Naive thymus-derived CD8-positive, alpha-beta T cell (primary cell): ENCODE measurements at places on chromosomes 5 and 9. TPM values are rescaled to one million over a fixed set of nuclear protein-coding genes. Genes with fewer than 3 reads are reported as not detected.

DNA sequence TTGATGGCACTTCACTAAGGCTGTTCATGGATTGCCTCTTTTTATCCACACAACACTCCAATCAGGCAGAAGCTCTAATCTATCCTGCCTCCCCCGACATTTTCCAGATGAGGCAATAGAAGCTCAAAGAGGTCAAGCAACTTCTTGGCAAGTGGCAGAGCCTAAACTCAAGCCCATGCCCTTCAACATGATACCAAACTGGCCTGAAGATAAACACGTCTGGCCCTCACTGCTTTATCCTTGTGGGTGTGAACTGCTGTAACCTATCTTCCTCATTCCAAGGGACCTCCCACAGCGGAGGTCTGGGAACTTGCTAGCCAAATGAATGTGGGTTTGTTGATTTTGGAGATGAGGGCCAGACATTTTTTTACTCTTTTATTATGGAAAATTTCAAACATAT lies 9.5 kb downstream of the SLC35A4 start:
- H3K36me3 ChIP-seq = no peaks in the 10 kb centered on the region
- H3K4me3 ChIP-seq = no peak overlapping the region
- peak overlapping the region; percentile 10 for H3K27ac ChIP-seq
- peaks cover 9% of the 10 kb centered on the region for H3K4me1 ChIP-seq
- no peak for DNase-seq
- no peaks in the 10 kb centered on the region for H3K27me3 ChIP-seq

DNA sequence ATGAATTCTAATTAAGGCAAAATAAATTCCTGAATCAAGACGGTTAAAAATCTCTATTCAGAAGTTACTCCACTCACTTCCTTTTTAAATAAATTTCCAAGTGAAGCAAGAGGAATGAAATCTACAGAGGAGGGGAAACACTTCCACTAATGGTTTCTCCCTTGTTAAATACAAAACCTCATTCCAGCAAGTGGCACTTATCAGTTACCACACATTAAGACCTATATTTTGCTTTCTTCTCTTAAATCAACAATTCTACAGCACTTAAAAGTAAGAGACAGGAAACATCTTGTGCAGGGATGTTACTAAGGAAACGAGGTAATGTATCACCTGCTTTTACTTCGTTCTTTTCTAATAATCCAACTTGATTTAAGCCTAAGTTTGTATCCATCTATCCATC lies 172.6 kb downstream of the RAPGEF6 start:
- peak overlapping the region; percentile 34 for H3K27ac ChIP-seq
- H3K4me1 ChIP-seq = peaks cover 59% of the 10 kb centered on the region
- H3K4me3 ChIP-seq = no peak overlapping the region

- no peaks in the 10 kb centered on the region for H3K36me3 ChIP-seq
- H3K4me1 ChIP-seq = no peaks in the 10 kb centered on the region
- H3K4me3 ChIP-seq = no peak overlapping the region
- H3K27me3 ChIP-seq = no peaks in the 10 kb centered on the region
- DNase-seq = no peak
These were observed 161.3 kb upstream of the IRX2 start for GRCh38 chr5:2912741-2913140.

DNA sequence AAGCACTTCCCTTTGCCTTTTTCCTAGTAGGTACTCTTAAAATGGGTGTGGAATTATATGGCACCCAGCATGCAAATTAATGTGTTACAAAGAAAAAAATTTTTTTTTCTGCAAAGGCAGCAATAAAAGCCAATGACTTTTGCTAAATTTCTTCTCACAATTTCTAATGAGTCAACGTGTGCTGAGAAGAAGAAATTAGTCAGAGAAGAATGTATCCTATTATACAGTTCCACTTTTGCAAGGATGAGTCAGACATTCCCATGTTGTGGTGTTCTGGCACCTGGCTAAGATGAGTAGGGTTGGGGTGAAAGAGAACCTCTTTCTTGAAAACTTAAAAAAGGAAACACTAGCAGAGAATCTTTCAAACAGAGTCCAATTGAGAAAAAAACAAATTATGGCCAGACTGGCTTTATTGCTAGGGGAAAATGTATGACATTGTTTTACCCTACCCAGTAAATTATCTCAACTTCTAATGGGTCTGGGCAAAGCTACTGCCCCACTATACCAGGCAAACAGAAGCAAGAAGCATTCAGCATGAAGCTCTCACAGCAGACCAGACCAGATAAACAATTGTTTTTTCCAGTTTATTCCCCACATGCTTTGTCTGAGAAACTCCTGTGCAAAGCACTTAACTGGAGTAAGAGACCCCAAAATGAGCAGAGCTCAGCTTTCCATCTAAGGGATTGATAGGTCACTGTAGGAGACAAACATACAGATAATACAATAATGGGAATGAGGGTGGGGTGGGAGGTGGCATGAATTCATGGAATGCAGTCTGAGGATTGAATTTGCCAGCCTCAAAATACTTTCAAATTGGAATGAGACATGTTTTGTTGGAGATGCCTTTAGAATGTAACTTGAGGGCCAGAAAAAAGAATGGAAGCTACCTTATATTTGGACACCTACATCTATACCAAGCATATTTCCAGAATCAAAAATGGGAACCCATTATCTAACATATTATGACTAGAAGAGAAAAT lies 220.8 kb upstream of the RFX3 start:
- H3K27ac ChIP-seq = no peak overlapping the region
- DNase-seq = no peak
- peaks cover 5% of the 10 kb centered on the region for H3K4me1 ChIP-seq
- no peaks in the 10 kb centered on the region for H3K36me3 ChIP-seq

GRCh38 chr5:132298298-132299212 lies 4.4 kb downstream of the SLC22A4 start:
- DNase-seq = no peak
- peaks cover 20% of the 10 kb centered on the region for H3K4me1 ChIP-seq
- no peak overlapping the region for H3K27ac ChIP-seq
- no peak overlapping the region for H3K4me3 ChIP-seq

DNA sequence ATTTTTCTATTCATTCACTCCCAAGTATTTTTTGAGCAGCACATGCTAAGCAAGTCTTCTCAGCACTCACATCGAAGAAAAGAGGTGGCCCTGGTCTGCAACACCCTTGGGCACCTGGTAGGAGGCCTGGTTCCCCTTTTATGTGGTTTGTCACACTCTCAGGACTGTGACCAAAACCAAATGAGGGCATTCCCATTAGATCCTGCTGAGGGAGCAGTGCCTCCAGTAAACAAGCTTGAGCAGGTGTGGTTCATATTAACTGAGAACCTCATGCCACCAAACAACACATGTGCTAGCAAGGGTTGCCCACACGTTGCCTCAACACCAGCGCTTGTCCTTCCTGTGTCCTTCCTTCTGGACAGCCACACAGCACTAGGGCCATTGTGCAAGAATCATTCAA lies 26.9 kb upstream of the SYK start:
- DNase-seq = no peak
- no peak overlapping the region for H3K4me3 ChIP-seq
- peaks cover 41% of the 10 kb centered on the region for H3K4me1 ChIP-seq
- H3K27ac ChIP-seq = no peak overlapping the region

DNA sequence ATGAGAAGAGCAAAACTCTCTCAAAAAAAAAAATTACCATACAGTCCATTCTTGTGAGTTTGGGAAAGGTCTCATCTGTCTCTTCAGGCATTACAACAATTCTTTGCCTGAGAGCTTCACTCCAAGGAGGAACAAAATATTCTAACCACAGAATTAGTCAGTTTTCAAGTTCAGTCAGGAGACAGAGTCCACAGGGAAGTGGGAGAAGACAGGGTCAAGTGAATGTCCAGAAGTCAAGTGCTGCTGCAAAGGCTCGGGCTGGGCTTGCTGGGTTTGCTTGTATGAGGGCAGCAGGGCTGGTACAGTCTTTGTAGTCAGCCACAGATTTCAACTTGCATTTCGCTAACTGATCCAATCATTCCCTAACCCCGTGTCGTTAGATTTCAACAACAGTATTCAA lies 17.6 kb upstream of the HEXB start:
- no peak overlapping the region for H3K4me3 ChIP-seq
- peaks cover 8% of the 10 kb centered on the region for H3K27me3 ChIP-seq
- no peak for DNase-seq
- H3K4me1 ChIP-seq = no peaks in the 10 kb centered on the region
- no peaks in the 10 kb centered on the region for H3K36me3 ChIP-seq
- H3K27ac ChIP-seq = no peak overlapping the region

DNA sequence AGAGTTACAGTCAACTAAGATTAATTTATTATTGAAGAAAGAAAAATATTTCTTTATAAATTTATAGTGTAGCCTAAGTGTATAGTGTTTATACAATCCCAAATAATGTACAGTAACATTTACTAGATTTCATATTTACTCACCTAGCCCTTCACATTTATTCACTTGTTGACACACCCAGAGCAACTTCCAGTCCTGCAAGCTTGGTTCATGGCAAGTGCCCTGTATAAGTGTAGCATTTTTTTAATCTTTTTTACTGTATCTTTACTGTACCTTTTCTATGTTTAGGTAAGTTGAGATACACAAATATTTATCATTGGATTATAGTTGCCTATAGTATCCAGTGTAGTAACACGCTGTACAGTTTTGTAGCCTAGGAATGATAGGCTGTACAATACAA lies 119.9 kb downstream of the SPATA31D1 start:
- DNase-seq = no peak
- no peaks in the 10 kb centered on the region for H3K4me1 ChIP-seq
- H3K4me3 ChIP-seq = no peak overlapping the region
- peaks cover 2% of the 10 kb centered on the region for H3K27me3 ChIP-seq
- no peaks in the 10 kb centered on the region for H3K36me3 ChIP-seq

GRCh38 chr5:33120671-33121070 lies 320.1 kb upstream of the TARS1 start:
- no peaks in the 10 kb centered on the region for H3K27me3 ChIP-seq
- no peak overlapping the region for H3K27ac ChIP-seq
- DNase-seq = no peak
- peaks cover 9% of the 10 kb centered on the region for H3K36me3 ChIP-seq
- H3K4me3 ChIP-seq = no peak overlapping the region
- no peaks in the 10 kb centered on the region for H3K4me1 ChIP-seq

GRCh38 chr9:16071400-16071799 lies 518.6 kb downstream of the CCDC171 start:
- DNase-seq = no peak
- peaks cover 3% of the 10 kb centered on the region for H3K36me3 ChIP-seq
- H3K27ac ChIP-seq = no peak overlapping the region
- no peak overlapping the region for H3K4me3 ChIP-seq

DNA sequence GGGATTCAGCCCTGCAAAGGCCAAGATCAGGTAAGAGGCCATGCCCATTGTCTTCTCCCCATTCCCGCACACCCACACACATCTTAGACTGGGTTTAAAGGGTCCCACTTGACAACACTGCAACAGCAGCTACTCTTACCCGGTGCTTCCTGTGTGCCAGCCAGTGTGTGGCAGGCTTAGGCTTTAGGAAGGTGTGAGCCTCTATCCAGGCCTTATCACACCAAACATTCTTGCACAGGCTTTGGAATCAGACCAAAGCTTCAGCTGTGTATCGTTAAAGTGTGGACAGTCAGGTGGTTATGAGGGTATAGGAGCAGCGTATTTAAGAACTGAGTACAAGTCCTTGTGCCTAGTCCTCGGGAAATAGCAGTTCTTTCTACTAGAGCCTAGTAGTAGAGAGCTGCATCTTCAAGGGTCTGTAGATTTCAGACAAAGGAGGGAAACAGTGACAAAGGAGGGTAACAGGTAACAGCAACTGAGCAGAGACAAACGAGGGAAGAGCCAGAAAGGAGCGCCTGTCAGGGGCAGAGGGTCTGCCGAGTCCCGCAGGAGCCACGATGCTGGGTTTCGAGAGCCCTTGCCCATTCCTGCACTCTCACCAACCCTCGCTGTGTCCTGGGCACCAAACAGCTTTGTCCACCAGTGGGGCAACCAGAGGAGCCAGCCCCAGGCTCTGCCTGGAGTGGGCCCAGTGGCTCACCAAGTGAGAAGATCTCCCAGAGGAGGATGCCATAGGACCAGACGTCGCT lies 30.9 kb downstream of the CSF1R start:
- H3K4me3 ChIP-seq = no peak overlapping the region
- no peaks in the 10 kb centered on the region for H3K27me3 ChIP-seq
- DNase-seq = no peak
- H3K27ac ChIP-seq = no peak overlapping the region

DNA sequence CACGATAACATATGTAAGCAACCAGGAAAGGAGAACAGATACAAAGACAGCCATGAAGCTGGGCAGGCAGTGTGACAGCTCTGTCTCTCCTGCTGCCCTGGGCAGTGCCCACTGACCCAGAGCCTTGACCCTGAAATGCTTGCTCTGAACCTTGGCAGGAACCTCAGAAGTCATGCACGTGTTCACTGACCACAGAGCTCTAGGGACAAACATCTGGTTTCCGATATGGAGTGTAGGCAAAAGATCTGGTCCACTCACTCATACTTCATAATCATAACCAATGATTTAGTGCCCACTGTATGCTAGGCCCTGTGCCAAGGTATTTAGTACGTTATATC lies 102.6 kb downstream of the FSTL4 start:
- H3K27ac ChIP-seq = no peak overlapping the region
- peaks cover 22% of the 10 kb centered on the region for H3K27me3 ChIP-seq
- H3K36me3 ChIP-seq = no peaks in the 10 kb centered on the region
- no peak overlapping the region for H3K4me3 ChIP-seq

DNA sequence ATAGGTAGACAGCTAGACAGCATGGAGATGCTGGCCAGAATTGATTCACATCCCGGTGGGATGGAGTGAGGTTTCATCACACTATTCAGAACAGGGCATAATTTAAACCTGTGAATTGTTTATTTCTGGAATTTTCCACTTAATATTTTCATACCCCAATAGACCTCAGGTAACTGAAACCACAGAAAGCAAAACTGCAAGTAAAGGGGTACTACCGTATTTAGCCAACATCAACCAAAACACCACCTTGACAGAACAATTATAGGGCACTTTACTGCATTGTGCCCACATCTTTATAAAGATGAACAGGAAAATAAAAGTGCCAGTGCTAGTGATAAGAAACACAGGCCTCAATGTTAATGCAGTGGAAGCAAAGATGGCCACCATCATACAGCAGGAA lies 7.5 kb downstream of the SERINC5 start:
- H3K4me1 ChIP-seq = peaks cover 49% of the 10 kb centered on the region
- H3K4me3 ChIP-seq = peak overlapping the region; percentile 77
- peak overlapping the region; percentile 87 for H3K27ac ChIP-seq
- DNase-seq = no peak
- H3K27me3 ChIP-seq = no peaks in the 10 kb centered on the region

GRCh38 chr9:132401824-132402223 lies 4.8 kb downstream of the TTF1 start:
- peak overlapping the region; percentile 38 for H3K4me3 ChIP-seq
- H3K36me3 ChIP-seq = no peaks in the 10 kb centered on the region
- DNase-seq = no peak
- peaks cover 42% of the 10 kb centered on the region for H3K4me1 ChIP-seq

Gene QRFP
- polyA plus RNA-seq = not detected

Gene RORB
- 0.12 TPM for polyA plus RNA-seq

Gene SIMC1
- polyA plus RNA-seq = 2.4 TPM

Gene CPLANE1
- polyA plus RNA-seq = 1.5 TPM

Gene CCDC152
- polyA plus RNA-seq = 4.0 TPM

Gene SLC44A1
- 12.2 TPM for polyA plus RNA-seq
